Head of caudate nucleus (tissue), 42 donors: ENCODE measurements at places on chromosomes 5 and 9.

- DNase-seq: no peak
Measured at GRCh38 chr9:28707616-28708015, 1134.3 kb upstream of the C9orf72 start.

DNA sequence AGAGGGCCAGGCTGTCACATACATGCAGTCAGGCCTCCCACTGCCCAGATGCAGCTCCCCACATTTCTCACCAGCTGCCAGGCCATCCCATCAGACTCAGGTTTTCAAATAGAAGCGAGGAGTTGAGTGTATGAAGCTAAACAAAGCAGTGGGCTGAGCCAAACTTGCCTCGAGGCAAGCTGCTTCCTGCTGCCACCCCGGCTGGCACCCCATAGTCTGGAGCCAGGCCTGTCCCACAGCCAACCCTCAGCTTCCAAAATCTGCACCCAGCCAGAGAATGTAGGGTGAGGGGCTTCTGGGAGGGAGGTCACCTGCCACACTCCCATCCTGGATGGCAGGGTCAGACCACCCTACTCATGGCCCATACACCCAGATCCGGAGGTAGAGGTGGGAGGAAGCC is 22.3 kb upstream of the ALDH1B1 start:
- DNase-seq: no peak

GRCh38 chr5:94746731-94747124 is 128.3 kb downstream of the SLF1 start:
- DNase-seq: no peak

GRCh38 chr5:148815578-148815977 is 10.8 kb upstream of the ADRB2 start:
- DNase-seq: no peak

DNA sequence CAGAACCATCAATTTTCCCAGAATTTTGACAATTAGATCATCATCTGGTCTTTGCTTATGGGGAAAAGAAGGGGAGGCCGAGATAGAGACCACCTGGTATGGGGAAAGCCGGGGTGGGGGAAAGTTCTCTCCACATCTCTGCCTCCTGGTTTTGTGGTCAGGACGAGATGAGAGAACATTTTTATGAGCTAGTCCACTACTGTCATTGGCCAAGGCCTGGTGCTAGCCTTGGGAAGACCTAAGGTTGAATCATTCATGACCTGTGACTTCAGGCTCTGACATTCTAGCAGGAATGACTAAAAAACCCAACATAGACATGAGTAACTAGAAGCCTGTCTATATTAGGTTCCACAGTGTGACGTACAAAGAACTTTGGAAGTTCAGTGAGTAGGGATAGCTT is 135.2 kb downstream of the PTTG1 start:
- DNase-seq: no peak

DNA sequence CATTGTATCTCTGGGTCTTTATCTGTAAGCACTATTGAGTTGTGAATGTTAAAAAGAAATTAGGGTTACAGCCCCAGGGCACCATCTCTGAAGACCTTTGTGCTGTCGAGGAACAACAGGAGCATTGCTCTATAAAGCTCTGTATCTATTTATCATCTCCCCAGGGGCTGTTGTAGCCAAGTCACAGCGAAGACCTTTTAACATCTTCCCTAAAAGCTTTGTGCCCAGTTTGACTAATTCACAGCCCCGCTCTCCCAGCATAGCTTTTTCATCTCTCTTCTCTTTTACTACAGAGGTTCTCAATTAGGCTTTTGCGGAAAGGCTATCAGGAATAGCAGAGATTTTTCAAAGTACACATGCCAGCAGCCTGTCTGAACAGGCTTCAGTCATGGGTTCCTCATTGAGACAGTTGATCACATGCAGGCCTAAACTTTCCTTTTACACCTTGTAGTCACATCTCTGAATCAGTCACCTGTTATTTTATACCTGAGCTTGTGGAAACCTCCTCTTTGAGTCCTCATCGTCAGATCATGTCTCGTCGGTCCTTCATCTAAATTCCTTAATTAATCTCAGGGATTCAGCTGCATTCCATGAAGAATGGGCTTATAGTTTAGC is 140.5 kb downstream of the NPR3 start:
- DNase-seq: no peak

DNA sequence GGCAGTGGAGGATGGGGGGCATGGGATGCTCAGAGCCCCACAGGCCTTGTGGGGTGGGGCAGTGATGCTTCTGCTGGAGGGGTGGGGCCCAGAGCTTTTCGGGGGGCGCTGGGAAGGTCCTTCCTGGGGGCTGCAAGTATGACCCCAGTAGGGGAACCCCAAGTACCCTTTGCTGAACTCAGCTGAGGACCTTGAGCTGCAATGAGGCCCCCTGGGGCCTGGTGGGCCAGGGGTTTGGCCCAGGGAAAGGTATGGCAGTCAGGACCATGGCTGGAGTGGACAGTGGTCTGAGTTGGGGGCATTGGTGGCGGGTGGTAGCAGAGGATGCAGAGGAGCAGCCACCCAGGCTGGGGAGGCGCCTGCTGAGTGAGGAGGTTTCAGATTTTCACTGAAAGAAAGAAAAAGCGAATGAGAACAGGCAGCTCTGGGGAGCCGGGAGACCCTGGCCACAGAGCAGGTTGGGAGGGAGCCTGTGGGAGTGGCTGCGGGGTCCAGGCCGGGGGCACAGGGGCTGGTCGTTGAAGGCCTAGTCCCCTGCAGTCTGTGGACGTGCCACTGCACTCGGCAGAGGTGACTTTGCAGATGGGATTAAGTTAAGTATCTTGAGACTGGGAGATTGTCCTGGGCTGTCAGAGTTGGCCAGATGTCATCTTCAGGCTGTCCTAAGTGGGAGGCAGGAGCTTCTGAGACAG is 19.2 kb downstream of the WNK2 start:
- no peak for DNase-seq

GRCh38 chr5:165035520-165035919 is 1530.1 kb downstream of the MAT2B start:
- no peak for DNase-seq

- DNase-seq: no peak
Measured at GRCh38 chr9:79984429-79985067, 412.8 kb downstream of the TLE4 start.
